Activated CD8-positive, alpha-beta T cell treated with anti-CD3 and anti-CD28 coated beads for 36 hours (primary cell): ENCODE measurements at places on chromosomes 5 and 9.
A peak's percentile ranks its signal among the peaks of the same experiment; 100 is the strongest.

DNA sequence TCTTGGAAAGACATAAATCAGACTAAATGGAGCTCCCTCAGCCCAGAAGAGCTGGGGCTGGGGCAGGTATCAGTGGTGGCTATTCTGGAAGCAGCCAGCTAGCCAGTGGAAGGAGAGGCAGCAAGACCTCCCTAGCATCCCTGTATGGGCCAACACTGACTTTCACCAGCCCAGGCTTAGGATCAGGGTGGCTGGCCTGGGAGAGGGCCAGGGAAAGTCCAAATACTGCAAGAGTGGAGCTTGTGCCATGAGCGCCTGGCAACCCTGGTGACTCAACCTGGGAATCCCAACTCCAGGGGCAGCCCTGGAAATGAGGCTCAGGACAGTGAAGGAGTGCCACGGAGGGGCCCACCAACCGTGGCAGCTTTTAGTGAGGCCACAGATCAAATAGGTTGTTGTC lies 7.6 kb upstream of the IRF1 start:
- no peak for DNase-seq

DNA sequence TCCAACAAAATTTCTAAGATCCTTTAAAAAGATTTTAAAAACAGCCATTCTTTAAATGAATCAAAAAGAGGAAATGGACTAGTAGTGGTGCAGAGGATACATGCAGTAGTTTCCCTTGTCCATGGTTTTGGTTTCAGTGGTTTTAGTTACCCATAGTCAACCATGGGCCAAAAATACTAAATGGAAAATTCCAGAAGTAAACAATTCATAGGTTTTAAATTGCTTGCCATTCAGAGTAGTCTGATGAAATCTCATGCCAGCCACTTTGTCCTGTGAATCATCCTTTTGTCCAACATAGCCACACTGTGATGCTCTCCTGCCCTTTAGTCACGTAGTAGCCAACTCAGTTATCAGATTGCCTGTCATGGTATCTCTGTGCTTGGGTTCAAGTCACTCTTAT lies 286.1 kb downstream of the ANXA1 start:
- no peak for DNase-seq

DNA sequence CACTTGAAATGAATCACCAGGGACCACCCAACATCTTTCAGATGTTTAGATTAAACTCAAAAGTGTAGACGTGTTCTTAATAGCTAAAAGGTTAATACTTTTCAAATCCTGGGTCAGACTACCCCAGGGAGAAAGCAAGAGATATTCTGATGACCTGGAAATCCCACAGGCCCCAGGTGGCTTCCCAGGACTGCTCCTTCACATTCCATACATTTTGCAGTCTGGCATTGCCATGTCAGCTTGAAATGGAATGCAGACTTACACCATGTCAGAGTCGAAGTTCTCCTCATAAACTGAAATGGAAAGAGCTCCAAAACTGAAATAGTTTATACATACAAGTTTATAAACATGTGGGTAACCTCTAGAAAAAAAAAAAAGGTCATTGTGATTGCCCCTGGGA lies 61.5 kb downstream of the TMEM167A start:
- DNase-seq = no peak

GRCh38 chr9:112111461-112111860 lies 63.6 kb downstream of the SUSD1 start:
- no peak for DNase-seq

DNA sequence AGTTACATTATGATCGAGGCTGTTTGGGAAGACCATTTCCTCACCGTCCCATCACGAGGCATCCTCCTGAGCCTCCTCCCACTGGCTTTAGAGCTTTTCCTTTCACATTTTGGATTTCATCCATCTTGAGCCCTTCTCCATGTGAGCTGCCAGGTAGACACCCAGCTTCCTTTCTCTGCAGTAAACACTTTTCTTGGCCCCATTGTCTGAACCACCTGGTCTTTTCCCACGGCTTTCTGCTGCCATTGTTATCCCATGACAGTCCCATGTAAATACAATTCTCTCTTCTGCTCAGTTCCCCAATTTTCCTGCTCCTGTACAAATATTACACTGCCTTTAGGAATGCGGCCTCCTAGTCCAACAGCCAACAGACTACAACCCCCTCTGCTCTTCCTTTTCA lies 24.1 kb downstream of the UBE2QL1 start:
- DNase-seq = no peak

DNA sequence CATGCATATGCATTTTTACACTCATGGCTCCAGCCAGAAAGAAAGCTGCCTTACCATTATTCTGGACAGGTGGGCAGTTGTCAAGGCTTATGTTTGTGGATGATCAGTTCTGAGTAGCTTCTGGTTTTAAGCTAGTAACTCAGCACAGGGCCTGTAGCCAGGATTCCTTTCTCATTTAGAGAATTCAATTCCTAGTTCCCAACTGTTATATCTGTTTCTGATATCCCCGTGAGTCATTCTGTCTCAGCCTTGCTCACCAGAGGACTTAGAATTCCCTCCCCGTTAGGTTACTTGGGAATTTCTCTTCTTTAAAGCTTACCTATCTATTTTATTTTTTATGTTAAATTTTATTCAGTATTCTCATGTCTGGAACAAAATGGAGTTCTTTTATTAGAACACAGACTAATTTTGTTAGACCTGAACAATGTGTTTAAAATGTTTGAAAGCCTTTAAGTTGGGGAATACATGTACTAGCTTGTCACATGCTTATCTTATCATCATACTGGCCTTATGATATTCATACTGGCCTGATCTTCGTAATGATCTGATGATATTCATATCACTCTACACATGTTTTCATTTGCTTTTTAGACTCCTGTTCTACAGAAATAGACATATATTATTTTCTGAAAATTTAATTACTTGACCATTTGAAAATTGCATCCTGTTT lies 47.1 kb downstream of the CAST start:
- DNase-seq = no peak

DNA sequence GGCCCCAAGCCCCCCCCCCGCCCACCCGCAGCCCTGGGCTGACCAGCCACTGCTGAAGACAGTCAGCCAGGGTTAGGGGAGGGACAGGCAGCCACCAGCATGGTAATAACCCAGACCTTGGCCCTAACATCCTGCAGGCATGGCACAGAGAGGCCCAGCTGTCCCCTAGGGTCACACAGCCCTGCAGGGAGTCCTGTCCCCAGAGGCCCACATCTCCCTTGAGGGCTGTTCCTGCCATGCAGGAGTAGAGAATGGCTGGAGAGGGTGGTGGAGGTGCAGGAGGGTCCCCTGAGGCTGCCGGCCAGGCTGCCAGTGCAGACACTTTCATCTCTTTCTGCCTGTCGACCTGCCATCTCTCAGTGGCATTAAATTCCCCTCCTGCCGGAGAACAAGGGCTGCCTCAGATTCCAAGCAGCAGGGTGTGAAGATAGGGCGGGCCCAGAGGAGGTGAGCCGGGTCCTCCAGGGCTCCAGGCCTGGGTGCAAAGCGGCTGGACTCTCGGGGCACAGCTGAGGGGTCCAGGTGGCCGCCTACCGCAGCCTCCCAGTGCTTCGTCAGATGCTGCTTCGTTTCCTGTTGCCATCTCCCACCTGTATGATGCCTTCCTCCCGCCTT lies 40.0 kb downstream of the CXXC5 start:
- DNase-seq = no peak

DNA sequence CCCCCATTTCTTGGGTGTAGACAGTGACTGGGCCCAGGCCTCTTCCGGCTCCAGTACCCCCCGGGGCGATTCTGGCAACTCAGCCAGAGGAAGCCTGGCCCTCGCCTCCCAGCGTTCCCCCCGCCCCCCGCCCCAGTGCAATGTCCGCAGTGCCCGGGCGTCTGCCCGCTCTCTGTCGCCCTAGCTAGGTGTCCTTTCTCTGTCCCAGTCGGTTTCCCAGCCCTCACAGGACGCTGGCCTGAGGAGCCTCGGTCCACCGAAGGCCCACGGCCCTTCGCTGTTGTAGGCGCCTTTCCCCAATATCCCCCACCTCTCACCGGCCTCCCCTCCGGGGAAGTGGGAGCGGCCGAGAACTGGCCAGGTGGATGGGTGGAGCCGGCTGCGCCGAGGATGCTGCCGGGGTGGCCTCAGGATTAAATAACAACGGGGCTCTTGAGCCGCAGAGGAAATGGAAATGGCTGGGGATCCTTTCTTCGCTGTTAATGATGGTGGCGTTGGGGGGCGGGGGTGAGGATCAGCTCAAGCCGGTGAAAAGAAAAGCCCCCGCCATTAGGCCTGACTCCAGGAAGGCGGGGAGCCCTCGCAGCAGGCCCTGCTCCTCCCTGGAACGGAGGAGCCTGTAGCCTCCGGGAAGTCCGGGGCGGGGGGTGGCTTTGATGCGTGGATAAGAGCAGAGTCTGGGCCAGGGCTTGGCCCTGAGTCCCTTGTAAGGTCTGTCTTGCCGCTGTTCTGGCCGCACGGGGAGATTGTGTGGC lies 1.1 kb upstream of the SPRY4 start:
- peak; percentile 43 for DNase-seq

- no peak for DNase-seq
Observed at GRCh38 chr5:136276946-136277345, 84.0 kb upstream of the SMIM32 start.

GRCh38 chr5:170377027-170377426 lies 12.1 kb downstream of the KCNMB1 start:
- DNase-seq = no peak

DNA sequence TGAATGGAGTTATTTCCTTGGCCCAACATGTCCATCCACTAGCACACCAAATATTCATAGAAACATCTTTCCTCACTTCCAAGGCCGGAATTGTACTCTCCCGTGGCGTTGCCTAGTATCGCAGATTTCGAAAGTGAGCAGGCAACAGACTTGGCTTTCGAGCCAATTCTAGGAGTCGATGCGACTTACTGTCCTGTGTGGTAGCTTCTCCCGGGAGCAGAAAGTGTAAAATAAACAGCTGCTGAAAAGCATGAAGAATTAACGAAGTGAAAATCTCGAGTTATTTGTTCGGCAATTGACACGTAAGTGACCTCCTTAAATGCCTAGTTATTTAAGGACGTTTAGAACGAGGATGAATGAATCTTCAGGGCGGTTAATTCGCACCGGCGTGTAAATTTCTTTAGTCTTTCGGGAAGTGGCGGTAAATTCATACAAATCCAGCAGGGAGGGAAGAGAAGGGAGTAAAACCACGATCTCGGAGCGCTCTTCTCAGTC lies 449 bp upstream of the PCSK5 start:
- DNase-seq = peak; percentile 7
